A673 (cell line): ENCODE measurements at places on chromosomes 12 and 14. TPM values are rescaled to one million over a fixed set of nuclear protein-coding genes. Genes with fewer than 3 reads are reported as not detected.

GRCh38 chr12:118548887-118549509 is 172.6 kb downstream of the SUDS3 start:
- no peak for DNase-seq

GRCh38 chr14:90444077-90444696 is 47.4 kb downstream of the CALM1 start:
- DNase-seq, result peak; percentile 93

The PROX2 gene
- not detected in 2 replicates for total RNA-seq

The RNASE12 gene
- not detected in 2 replicates for total RNA-seq

- DNase-seq, result no peak
Measured at GRCh38 chr14:54117924-54118323, 161.3 kb upstream of the BMP4 start.

GRCh38 chr14:89811954-89812575 is 142.5 kb downstream of the EFCAB11 start:
- DNase-seq, result no peak

- DNase-seq, result no peak
Measured at GRCh38 chr14:51939226-51939625, 50.1 kb upstream of the RTRAF start.

- no peak for DNase-seq
Measured at GRCh38 chr12:26612203-26612602, 220.8 kb downstream of the ITPR2 start.

The LBHD2 gene
- 0.99 and 2.3 TPM in 2 replicates for total RNA-seq

DNA sequence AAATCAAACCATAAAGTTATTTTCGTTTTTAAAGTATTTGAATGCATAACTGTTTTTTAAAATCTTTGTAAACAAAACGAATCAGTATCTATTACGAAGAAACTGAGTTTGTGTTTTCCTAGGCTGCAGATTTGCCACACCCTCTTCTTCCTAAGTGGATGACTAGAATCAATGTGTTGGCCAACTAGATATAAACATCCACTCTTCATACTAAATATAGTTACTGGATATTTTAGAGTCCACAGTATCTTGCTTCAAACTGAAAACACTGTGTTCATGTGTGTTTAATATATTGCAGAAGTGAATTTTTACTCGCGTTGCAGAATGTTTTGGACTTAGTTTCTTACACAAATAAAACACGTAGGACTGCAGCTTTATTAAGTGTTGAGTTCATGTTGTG is 63.2 kb downstream of the KLHL28 start:
- no peak for DNase-seq

DNA sequence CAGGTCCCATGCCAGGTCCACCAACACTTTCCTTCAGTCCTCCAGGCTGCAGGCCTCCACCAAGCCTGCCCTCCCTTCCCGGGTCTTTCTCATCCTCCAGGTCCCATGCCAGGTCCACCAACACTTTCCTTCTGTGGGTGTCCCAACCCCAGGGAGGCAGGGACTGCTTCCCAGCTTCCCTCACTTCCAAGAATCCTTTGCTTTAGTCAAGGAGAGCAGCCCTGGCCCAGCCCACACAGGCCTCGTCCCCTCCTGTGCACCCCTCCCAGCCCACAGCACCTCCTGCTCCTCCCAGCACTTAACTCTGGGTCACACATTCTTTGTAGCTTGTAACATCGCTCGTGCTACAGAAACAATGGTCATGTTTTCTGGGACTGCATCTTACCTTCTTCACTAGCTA is 72.9 kb downstream of the TESC start:
- DNase-seq, result no peak

GRCh38 chr14:89502966-89503365 is 85.9 kb upstream of the FOXN3 start:
- DNase-seq, result no peak

GRCh38 chr12:55901881-55902490 is 25.7 kb downstream of the PYM1 start:
- no peak for DNase-seq

- no peak for DNase-seq
Measured at GRCh38 chr12:4273273-4273651, 300 bp upstream of the CCND2 start.

The SIRT4 gene
- 3.7 and 4.8 TPM in 2 replicates for total RNA-seq

DNA sequence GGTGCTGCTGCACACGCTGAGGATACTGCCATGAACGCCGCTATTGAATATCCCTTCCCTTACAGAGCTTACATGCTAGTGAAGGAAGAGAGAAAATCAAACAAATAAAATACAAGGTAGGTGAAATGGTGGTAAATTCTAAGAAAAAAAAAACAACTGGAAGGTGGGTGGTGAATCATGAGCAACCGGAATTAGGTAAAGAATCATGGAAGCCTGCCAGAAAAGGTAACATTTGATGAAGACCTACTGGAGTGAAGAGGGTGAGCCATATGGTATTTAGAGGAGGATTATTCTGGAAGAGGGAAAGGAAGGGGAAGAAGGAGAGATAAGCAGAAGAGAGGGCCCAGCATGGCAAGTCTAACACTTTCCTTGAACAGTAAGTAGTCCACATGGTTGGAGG is 76.1 kb downstream of the LRIG3 start:
- no peak for DNase-seq

DNA sequence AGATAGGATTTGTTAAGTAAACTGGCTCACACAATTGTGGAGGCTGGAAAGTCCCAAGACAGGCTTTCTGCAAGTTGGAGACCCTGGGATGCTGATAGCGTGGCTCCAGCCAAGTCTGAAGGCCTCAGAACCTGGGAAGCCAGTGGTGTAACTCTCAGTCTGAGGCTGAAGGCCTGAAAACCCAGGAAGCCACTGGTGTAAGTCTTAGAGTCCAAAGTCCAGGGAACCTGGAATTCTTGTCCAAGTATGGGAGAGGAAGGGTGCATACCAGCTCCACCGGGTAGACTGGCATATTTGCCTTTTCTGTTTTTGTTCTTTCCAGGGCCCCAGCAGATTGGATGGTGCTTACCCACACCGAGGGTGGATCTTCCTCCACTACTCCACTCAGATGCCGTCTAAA is 18.1 kb downstream of the GMFB start:
- no peak for DNase-seq

DNA sequence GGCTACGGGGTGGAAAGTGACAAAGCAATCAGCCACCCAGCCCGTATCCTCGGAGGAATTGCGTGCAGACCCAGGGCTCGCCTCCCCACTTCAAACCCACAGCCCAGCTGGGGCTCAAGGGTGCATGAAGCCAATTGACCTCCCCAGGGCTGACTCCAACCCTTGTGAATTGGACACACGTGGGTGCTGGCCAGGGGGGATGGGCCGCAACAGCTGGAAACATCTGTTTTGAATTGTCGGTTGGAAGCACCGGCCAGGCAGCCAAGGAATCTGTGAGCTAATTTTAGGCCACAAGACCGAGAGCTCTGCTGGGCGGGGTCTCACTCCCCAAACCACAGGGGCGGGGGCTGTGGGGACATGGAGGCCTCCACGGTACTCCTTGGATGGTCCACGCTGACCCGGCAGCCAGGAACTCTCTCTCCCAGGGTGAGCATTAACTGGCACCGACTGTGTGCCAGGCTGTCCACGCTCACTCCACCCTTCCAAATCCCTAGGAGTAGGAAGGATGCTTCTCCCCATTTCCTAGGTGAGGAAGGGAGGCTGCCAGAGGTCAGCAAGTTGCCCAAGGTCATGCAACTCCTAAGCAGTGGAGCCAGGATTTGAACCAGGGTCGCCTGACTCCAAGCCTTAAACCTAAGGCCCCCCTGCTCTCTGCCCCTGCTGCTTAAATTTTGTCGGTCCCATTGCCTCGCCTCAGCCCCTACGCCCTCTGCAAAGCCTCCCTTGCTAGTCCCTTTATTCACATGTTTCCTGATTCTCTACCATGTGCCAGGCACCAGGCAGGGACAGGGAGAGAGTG is 11.9 kb upstream of the TMEM119 start:
- DNase-seq, result peak; percentile 44

DNA sequence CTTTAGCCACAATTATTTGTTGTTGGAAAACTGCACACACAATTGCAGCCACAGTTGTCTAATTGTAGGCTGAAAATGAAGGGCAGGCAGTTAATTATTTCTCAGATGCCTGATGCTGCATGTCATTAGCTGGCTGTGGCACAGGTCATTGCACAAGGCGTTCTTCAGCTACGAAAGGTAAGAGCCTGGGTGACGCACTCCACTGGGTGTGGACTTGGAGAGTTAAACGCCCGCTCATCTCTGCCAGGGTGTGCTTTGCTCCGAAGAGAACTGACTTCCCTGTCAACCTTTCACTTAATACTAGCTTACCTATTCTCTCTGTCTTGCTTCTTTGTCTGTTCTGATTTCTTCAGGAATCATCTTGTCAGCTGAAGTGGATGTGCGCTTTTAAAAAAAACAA is 91.4 kb upstream of the CPM start:
- no peak for DNase-seq

DNA sequence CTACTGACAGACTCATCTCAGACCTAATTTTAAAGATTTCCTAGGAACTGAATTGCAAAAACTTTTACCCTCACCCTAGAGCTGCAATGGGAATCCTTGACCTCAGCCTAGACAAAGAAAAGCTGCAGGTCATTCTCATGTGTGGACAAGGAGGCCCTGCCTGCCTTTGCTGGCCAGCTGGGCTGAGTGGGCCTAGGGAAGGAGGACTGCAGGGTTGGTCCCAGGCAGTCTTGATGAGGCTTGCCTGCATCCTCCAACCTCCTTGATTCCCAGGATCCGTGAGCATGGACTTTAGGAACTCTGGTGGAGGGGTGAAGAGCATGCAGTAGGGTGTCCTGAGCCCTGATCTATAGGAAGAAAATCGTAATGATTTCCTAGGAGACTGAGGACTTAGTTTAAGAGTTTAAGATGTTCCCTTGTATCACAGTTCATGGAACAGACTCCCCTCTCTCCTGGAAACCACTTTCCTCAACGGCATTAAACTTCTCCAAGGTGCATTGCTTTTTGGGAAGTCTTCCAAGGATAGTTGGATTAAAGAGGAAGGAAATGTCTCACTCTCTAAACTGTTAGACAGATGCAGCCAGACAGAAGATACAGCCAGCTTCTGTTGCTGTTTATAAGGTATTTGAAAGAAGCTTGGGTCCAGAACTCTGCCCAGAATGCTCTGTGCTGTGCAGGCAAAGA is 55.4 kb upstream of the DDX11 start:
- DNase-seq, result no peak
